ENCODE measurements at places on chromosomes 6 and 20.

DNA sequence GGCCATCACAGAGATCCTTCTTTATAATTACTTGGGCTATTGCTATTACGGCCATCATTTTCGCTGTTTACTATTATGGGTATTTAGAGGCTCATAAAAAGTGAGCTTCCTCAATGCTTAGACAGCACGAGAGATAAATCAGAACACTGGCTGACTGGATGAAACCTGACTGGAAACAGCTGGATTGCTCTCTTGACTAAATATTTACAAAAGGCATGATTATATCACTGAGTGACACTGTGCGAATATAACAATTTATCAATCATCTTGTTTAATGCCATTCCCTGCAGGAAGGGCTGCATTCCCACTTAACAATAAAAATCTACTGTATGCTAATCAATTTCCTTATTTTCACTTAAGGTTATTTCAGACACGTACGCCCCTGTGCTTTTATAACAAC is 260.1 kb upstream of the ARID1B start:
- no peak for DNase-seq

DNA sequence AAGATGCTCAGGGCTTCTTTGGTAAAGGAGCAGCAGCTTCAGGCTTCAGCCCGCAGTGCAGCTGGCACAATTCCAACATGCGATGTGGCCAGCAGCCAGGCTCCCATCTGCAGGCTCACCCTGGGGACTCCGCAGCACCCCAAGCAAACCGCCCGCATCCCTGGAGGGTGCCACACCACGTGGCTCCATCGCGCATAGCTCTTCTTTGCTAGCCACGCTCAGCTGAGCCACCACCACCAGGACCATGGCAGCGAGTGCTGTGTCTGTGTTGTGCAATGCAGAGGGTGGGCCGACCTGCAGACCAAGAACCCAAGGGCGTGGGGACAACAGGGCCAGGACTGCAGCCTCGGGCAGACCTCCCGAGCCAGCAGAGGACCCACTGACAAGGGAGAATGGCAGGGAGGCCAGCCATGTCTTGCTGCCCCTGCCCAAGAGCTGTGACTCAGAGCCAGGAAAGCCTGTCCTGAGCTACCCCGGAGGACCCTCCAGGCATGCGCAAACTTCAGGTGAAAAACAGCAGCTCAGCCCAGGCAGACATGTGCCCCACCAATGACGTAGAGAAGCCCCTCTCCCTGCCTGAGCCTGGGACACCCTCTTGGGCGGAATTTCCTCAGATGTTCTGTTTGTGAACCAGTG is 87.8 kb downstream of the GINS1 start:
- no peak for DNase-seq

DNA sequence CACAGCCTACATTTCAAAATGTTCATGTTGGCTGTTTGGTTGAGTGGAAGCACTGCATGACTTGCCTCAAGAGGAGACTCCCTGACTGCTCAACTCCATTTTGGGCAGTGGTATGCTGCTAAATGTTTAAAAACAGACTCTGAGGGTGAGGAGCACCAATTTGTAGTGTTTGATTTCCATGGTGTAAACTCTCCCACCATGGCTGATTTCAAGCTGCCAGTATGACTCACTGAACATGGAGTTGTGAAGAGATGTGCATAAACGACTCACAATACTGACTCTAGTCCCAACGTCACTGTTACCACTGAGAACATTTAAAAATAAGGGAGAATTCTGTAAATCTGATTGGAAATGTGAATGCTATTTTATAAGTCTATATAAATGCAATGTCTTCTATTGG is 70.4 kb downstream of the BACH2 start:
- no peak for DNase-seq

DNA sequence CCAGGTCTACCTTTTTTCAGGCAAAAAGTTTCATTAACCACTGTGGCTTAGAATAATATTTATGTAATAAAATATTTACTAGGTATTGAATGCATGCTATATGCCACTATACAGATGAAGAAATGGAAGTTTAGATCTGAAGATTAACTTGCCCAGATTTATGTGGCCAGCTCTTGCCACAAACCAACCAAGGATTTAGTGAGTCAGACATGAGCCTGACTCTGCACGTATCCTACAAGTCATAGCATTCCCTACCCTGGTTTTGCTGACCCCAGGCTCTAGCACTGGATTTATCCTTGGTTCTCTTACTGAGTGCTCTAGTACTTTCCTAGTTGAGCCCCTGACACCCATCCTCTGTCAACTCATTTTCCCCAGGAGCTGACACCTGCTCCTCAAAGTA is 75.4 kb downstream of the ANKEF1 start:
- DNase-seq: no peak

DNA sequence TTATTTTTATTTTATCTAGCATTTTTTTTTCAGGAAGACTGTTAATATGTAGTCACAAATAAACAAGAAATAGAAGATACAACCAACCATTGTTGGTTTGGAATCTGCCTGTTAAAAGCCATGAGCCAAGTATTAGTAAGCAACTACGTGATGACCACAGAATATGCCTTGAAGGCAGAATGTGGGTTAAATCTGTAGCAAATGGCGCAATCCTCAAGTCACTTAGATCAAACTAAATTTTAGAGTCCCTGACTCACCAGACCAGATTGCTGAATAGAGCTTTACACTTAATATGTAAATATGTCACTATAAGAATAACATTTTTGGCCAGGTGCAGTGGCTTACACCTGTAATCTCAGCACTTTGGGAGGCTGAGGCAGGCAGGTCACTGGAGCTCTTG is 800.1 kb upstream of the CITED2 start:
- no peak for DNase-seq

DNA sequence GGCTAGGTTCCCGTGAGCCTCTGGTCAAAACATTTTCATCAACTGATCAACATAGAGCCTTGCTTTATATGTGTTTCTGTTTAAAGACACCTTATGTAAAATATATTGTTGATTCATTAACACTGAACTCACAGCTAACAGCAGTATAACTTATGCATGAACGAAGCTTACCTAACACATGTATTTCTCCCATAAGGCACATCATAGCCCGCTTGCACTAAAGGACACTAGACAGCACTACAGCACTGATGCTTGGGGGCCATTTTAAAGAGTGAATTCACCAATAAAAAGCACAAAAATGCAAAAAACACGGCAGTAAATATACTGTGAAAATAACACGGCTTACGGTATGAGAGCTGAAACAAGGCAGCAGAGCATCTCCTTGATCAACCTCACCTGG is 4.0 kb downstream of the FLOT1 start:
- no peak for DNase-seq

DNA sequence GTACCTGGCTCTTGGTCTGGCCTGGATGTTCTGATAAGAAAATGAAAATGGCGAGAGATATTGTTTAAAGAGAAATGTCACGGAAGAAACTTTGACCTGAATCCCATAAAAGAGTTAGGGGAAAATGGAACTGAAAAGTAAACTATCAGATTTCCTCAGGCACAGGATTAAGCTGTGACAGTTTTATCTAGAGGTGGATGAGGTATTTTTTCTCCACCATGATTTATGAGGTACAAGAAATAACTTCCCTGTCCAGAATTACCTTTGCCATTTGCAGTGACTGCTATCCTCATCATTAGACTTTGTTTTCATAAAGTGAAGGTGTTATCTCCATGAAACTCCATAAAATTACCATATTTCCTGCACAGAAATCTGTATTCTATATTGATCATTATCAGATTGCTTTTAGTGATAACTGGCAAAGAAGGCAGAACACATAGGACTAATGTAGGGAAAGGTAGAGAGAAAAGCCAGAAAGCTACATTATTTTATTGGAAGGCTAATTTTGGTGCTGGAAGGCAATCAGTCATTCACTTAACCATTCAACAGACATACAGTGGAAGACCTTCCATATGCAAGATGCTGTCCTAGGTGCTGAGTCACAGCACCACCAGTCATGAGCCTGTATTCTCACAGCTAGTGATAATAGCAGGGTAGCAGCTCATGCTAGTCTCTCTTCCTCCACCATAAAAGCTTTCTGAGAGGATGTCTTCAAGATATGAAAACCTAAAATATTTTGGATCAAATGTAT is 427.3 kb upstream of the CITED2 start:
- DNase-seq: no peak

DNA sequence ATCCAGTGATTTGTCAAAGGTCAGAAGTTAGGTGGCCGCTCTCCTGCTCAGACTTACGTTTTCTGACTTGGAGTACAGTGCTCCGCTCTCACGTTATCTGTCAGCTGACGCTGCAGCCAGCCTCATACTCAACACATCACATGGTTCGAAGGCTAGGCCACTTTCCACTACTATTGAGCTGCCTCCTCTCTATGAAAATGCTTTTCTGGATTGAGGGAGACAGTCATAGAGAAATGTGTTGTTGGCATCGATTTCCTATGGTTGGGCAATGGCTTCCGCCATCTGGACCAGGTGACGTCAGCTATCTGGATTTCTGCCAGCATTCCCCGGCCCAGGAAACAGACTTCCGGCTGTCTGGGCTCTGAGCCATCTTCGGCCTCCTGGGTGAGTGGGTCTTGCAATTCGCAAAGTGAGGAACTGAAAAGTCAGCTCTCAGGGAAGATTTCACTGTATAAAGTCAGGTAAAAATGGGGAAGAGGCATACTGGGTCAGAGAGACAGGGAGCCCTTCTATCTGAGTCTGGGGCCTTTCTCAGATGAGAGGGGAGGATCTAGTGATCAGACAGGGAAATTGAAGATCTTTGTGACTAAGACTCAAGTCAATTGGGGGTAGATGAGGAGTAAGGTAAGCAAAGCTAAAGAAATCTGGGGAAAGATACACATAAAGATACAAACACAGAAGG is 37.5 kb upstream of the IER3 start:
- DNase-seq: peak; percentile 91

- no peak for DNase-seq
These were observed 56.0 kb downstream of the TENT5A start for GRCh38 chr6:81696524-81696923.

DNA sequence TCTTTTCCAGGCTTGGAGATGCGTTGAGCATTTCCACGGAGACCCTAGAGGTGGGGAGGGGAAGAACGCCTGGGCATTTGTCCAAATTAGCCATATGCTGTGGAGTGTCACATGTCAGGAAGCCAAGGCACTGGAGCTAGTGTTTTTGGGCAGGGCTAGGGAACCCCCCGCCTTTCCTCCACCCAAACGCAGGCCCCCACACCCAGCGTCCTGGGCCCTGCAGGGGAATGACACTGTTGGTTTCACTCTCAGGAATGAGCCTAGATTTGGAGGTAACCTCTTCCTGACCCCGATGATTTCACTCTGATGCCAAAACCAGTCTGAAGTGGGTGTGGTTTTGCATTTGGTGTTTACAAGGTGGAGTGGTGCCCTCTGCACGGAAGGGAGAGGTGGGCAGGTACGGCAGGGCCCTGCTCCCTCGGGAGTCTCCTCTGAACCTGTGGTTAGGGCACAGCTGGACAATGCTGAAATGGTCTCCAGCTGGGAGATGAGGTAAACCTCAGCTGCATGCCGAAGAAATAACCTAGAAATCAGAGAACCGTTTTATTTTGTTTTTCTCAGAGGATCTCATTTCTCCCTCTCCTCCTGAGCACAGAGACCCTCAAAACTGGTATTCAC is 29.5 kb downstream of the MTHFD1L start:
- DNase-seq: no peak
